ENCODE measurements at places on chromosomes 3 and 15. TPM values are rescaled to one million over a fixed set of nuclear protein-coding genes. Genes with fewer than 3 reads are reported as not detected.
A peak's percentile ranks its signal among the peaks of the same experiment; 100 is the strongest.

Gene LRRIQ4
- not detected for total RNA-seq

Gene EPHB3
- total RNA-seq = 2.2 TPM

Gene TNNC1
- 7,948 TPM for total RNA-seq

Gene APEH
- total RNA-seq = 103 TPM

Gene CNTN3
- total RNA-seq = 2.2 TPM

Gene MRPS22
- 79.3 TPM for total RNA-seq

Gene NEK10
- total RNA-seq = 11.7 TPM

DNA sequence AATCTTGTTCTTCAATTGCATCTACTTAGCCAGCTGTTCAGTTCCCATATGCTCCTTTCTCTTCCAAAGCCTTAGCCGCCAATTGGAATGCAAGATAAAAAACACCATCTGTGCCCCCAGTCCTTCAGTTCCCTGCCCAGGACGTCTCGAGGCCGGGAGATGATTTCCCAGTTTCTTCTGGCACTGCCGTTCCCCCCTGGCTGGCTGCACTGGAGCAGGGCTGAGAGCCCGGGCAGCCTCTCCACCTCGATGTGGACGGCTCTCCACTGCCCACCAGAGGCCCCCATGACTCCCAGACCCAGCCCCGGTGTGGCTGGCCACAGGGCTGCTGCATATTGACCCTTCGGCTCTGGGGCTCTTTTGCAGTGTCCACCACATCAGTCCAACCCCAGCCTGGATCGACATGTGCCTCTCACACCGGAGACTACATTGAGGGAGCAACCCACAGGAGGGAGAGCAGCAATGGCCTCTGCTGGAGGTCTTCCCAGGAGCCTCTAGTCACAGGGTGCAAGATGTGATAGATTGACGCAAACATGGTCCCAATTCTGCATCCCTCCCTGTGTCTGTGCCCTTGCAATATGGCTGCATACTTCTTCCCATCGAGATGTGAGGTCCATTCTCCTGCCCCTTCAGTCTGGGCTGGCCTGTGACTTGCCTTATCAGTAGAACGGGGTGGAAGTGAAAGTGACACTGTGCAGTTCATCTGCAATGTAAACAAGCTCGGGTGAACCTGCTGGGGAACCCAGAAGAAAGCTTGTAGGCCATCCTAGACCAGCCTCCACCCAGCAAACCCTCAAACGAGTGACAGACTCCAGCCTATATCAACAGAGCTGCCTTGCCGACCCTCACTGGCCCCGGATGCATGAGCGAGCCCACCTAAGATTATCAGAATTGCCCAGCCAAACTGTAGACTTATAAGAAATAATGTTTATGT lies 52.3 kb upstream of the PRR20G start:
- no peak for DNase-seq

DNA sequence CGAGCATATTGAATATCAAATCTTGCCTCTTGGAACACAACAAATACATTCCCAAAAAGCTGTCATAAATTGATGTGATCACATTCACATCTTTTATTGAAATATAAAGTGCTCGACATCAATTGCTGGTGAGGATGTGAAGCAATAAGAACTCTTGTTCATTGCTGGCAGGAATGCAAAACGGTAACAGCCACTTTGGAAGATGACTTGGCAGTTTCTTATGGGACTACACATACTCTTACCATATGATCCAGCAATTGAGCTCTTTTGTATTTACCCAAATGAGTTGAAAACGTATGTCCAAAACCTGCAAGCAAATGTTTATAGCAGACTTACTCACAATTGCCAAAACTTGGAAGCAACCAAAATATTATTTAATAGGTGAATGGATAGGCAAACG lies 234.9 kb downstream of the CACNA2D3 start:
- no peak for DNase-seq

GRCh38 chr15:85337425-85338074 lies 42.9 kb upstream of the AKAP13 start:
- DNase-seq = no peak

GRCh38 chr3:62100282-62100989 lies 272.9 kb downstream of the FEZF2 start:
- DNase-seq = no peak

GRCh38 chr3:148551767-148552260 lies 145.9 kb upstream of the AGTR1 start:
- no peak for DNase-seq

DNA sequence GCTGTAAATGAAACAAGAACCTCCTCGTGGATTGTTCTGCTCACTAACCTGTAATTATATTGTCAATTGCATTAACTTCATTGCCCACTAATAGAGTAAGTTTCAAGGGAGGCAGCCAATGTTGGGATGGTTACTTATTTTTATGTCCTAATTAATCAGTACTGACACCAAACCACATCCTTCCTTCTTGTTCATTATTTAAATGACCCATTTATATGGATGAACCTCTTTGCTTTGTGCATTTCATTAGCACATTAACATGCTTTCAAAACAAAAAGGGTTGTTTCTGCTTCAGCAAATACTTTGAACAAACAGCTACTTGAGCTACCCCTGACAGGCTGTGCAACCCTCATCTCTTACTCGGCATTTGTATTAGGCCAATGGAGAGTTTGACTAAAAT lies 374.2 kb downstream of the MECOM start:
- DNase-seq = no peak

GRCh38 chr3:27220166-27220565 lies 149.0 kb downstream of the NEK10 start:
- no peak for DNase-seq

GRCh38 chr3:127728417-127729015 lies 55.8 kb downstream of the ABTB1 start:
- DNase-seq = no peak

GRCh38 chr3:196569003-196569516 lies 600 bp downstream of the FBXO45 start:
- DNase-seq = peak; percentile 56

DNA sequence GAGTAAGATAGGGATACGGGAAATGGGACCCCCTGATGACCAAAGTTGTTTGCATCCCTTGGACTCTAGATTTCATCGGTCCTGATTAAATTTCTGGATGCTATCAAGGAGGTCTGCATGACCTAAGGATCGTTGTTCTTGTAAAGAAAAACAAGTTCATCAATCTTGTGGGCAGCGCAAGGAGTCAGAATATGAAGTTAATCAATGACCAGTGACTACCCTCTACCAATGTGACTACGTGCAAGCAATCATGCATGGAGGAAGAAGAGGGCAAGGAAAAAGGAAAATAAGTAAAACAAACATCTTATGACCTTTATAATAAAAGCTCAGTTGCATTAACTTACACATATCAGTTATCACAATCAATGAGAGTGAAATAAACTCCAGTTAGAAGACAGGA lies 139.7 kb downstream of the RTP4 start:
- DNase-seq = no peak

DNA sequence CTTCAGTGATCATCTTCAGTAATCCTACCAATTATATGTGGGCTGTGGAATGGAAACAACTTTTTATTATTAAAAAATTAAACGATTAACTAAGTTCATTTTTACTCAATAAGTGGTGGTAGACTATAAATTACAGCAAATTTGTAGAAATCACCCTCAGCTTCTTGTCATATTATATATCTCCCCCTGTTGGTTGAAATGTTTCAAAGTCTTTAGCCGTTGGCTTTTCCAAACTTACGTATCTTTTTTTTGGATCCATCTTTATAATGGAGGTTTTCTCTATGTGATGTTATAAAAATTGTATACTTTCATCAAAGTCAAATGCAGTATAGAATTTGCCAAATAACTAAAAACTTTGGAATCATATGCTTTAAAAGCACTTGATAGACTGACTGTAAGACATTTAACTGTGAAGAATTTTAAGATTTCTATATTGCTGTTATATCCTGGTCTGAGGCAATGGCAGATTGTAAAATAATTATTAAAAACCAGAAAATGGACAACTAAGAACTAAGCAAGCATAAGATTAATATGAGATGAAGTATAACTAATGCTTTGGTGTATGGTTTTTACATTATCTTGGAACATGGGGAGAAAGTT lies 44.7 kb downstream of the ATP11B start:
- DNase-seq = no peak

GRCh38 chr3:50272911-50273688 lies 4.2 kb downstream of the SEMA3B start:
- DNase-seq = peak; percentile 93

GRCh38 chr15:43911235-43911781 lies 84.5 kb downstream of the WDR76 start:
- DNase-seq = peak; percentile 56

GRCh38 chr3:52162250-52162872 lies 8.1 kb upstream of the POC1A start:
- no peak for DNase-seq

DNA sequence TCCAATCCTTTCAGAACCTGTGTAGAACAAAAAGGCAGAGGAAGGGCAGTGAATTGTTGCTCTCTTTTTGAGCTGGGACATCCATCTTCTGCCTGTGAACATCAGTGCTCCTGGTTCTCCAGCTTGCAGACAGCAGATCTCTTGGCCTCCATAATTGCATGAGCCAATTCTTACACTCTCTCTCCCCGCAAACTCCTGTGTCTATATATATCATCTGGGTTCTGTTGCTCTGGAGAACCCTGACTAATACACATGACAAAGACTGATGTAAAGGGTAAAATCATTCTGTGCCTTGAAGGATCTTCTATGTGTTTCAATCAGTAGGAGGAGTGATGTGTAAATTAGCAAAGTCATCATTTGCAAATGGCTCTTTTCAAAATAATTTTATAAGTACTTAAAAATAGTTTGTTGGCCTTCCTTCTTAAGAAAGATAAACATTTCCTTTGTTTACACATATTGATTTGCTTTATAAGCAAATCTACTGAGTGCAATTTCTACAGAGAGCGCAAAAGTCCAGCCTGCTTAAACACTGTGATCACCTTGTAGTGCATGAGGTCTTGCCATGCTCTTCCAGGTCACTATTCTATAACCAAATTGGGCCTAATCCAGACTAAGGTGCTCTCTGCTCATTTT lies 154.9 kb upstream of the ANKRD28 start:
- DNase-seq = no peak

DNA sequence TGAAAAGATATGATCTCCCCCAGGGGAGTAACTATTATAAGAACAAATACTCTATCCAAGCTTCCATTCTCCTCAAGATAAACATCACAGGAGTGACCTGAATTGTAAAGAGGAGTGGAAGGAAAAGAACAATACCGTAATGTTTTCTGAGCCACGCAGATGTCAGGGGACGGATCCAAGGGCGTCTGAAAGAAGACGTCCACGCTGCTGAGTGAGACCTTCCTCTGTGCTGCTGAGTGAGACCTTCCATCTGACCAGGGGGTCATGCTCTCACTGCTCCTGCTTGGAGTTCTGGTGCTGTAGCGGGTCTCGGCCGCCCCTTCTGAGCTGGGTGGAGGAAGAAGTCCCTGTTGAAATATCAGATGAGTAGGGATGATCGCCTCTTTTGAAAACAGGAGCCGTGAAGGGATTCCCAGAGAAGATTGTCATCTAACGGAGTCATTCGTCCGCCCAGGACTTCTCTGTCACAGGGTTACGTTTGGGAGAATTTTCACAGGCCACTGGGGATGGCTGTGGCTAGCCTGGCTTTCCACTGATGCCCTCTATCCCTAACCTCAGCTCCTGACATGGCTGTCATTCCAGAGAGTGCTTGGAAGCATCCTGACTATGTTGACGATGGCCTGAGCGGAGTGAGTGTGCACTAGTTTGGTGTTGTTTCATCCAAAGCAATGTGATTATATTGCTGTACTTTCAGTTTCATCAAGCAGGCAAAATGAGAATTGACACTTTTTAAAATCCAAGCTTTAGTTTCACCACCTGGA lies 184.9 kb downstream of the APBA2 start:
- no peak for DNase-seq

- no peak for DNase-seq
Measured at GRCh38 chr3:177905173-177906125, 630.8 kb upstream of the KCNMB2 start.

DNA sequence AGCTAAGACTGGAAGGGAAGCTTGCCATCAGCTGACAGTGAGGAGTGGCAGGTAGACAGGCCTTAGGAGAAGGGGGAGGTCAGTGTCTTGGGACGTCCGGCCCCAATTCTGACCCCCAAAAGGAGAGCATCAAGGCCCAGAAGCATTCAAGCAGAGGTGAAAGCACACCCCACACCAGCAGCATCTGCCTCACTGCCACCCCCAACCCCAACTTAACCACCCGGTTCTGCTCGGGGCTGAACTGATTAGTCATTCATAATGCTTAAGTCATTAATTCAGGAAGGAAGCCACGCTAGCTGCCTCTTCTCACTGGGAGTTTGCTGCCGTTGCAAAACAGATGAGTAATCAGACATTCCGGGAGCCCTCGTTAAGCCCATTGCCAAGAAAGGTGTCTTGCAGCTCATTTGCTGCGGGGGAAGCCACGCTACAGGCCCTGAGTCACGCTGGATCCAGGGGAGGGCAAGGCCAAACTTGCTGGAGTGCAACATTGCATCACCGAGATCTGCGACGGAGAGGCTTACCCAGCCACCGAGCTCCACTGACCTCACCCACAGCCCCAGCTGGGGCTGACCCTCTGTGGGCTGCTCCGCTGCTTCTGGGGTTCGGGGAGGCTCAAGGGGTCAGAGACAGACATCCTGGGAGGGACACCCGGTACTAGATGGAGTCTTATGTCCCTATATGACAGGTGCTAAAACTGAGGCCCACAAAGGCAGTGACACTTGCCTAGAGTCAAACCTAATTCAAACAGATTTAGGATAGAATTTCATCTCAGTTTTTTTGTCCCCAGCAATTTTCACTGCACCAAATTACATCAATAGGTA lies 46.4 kb upstream of the HES1 start:
- peak; percentile 75 for DNase-seq

DNA sequence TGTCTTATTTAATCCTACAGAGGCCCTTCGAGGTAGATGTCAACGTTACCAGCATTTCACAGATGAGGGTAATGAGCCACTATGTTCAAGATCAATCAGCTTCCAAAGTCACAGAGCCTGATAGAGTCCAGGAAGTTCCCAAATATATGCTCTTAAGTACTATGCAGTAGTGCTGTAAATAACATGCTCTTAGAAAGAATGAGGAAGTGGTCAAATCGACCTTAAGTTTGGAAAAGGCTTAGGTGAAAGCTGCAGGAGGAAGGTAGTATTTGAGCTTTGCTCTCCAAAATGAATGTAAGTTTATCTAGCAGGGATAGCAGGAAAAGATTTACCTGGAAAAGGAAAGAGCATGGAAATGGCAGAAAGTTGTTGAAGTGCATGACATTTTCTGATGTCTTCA lies 234.0 kb downstream of the RBMS3 start:
- DNase-seq = no peak

GRCh38 chr15:89502867-89503595 lies 6.6 kb upstream of the RHCG start:
- no peak for DNase-seq

All from Right ventricle myocardium superior (tissue), 1 donor.